ENCODE measurements at places on chromosomes 11 and 22.

DNA sequence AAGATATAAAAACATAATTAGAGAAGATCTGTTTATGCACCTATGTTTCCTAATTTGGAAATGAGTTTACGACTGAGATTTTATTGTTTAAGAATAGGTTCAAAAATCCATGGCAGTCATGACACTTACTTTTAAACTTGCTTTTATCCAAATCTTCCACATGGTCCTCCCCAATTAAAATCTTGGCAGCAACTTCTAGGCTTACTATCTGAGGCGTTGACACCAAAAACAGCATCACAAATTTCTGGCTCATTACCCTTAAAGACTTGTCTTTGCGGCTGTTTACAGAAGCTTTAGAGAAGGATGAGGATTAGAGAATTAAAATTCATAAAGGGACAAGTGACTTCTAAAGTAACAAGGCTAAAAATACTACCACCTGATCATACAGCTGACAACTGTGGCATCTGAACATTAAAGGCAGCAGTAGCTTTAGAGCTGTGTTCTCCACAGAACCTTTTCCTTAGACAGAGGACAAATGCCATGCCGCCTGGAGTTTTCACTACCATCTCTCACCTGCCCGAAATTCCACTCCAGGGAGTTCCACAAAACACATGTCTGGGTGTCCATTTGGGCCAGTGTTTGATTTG, 6.4 kb downstream of the E2F8 start:
- DNase-seq: no peak

DNA sequence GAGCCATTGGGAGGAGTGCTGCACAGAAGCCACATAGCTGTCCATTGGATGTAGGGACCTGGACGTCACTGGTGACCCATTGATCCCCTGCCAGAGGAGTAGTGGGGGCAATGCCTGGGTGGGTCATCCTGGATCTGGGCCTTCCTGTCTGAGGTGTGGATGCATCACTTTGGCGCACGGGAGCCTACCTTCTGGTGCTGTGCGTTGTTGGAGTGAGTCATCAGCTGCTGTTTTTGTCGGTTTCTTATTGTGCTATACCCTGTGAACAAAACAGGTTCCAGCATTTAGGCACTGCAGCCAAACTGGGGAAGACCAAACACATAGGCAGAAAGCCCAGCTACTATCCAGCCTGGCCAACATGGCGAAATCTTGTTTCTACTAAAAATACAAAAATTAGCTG, 3.2 kb downstream of the TAF6L start:
- DNase-seq: no peak

DNA sequence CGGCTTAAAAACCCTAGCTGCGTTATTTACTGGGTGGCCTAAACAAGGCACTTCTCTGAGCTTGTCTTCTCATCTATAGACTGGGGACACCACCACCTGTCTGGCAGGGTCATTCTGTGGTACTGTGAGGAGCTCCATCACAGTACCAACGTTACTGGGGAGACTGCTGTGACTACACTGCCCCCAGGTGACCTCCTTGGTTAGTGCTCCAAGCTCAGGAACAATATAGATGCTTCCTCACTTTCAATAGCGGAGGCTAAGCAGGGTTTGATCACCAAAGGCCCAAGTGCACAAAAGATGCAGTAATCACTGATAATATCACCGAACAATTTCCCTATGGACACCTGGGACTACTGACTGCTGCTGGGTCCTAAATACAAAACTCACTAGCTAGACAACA, 18.8 kb downstream of the PRPF19 start:
- DNase-seq: no peak

GRCh38 chr11:79412761-79413160, 28.1 kb downstream of the TENM4 start:
- no peak for DNase-seq

DNA sequence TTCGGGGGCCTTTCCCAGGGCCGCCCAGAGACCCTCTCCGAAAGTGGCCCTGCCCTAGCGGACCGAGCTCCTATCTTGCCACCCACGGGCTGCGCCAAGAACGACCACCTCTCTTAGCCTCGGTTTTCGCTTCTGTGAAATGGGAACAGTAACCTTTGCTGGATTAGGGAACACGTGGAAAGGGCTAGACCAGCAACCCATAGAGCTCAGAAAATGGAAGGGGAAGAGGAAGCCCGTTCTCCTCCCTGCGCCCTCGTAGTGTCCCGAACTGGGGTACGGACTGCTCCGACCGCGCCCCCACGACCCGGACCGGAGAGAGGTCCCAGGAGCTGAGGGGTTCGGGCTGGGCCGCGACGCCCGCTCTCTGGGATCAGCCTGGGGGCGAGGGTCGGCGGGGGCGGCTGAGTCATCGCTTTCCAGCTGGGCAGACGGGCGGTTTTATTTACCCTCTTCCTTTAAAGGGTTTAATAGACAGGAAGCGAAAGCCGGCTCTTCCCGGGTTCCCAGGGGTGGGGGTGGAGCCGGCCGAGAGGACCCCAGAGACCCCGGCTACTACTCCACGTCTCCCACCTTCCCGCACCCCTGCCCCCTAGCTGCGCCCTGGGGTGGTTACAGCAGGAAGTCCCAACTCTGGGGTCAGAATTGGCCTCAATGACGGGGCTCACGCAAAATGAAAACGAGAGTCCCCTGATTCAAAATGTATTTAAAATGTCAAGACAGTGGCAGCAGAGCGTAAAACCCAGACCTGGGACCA, 907 bp upstream of the PHLDA2 start:
- no peak for DNase-seq

DNA sequence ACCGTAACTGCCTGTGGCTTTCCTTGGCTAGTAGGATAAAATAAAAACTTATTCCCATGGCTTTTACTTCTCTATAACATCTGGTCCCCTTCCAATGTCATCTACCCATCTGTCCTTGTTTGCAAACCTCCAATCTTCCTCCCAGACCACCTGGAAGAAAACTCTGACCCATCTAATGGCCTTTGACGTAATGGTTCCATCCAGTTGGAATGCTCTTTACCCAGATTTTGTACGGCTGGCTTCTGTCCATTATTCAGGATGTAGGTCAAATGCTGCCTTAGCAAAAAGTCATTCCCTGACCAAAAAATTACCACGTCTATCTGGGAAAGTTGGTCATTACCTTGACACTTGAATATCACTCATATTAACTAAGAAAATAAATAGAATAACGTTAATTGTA, 577.9 kb upstream of the ANO5 start:
- no peak for DNase-seq

- DNase-seq: no peak
Measured at GRCh38 chr11:62456630-62457029, 37.8 kb downstream of the SCGB1A1 start.

DNA sequence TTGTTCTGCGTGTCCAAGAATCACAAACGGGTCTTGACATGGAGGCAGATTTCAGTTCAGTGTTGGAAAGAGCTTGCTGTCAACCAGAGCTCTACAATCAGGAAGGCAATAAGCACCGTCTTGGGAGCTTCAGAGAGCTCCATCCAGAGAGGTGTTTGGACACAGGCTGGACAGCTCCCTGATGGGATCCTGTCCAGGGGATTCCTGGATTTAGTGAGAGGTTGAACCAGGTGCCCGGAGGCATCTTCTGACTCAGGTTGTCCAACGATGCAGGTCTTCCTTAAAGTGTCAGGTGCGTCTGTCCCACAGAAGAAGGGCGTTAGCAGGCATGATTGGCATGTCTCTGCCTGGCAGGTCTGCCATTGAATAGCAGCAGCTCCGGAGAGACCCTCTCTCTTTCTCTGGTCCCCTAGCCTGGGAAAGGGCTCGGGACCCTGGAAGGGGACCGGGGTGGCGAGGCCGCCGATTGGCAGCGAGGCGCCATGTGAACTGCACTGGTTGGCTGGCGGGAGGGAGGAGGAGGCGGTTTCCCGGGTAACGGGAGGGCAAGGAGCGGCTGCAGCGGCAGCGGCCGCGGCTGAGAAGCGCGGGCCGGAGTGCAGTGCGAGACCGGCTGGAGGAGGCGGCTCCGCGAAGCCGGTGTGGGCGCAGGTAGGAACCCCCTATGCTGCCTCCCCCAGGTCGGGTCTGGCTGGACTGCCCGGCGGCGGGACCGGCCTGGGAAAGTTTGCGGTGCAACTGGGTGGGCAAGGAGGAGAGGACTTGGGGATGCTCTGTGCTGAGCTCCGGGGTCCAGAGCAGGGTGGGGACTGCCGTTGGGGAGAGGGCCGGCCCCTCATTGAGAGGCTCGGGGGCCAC, 104.1 kb upstream of the E2F8 start:
- no peak for DNase-seq

DNA sequence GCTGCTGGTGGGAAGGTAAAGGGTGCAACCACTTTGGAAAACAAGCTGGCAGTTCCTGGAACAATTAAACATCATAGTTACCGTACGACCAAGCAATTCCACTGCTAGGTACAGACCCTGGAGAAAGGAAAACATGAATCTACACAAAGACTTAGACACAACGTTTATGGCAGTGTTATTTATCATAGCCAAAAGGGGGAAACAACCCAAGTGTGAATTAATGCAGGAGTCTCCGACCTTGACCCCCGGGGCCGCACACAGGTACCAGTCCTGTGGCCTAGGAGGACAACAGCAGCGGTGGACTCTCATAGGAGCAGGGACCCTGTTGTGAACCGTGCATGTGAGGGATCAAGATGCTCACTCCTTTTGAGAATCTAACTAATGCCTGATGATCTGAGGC, 22.5 kb downstream of the PRDM10 start:
- no peak for DNase-seq

DNA sequence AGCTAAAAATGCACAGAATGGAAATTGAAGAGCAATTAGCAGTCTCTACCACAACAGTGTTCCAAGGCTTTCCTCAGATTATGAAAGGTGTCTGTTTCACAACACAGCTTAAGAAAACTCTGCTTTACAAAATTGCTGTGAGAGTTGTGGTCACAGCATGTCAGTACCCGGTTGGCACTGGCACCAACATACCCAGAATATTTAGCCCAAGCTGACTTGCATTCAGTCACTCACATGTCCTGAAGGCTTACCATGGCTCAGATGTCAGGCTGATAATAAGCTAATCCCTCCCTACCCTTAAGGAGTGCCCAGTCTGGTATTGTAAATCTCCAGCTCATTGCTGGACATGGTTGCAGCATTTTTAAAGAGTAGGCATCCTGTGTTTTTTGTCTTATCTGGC, 14.9 kb downstream of the NCR3LG1 start:
- no peak for DNase-seq

GRCh38 chr11:12893787-12894672, 115.1 kb upstream of the RASSF10 start:
- no peak for DNase-seq

DNA sequence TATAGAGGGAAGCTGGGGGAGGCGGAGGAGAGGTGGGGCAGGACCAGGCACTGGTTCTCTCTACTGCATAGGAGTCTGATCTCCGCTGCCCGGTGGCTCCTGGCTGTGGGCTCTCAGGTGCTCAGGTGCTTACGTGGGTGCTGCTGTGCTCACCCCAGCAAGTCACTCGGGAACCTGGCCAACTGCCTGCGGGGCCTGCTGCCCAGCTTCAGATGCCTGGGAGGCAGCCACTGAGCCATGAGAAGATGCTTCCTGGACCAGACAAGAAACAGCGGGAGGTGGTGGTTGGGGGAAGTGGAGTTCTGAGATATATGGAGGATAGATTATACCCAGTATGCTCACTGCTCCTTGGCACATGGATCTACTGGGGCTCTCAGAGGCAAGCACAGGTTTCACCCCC, 1303.4 kb downstream of the TBC1D22A start:
- no peak for DNase-seq

- no peak for DNase-seq
Measured at GRCh38 chr22:40857309-40857855, 434 bp downstream of the XPNPEP3 start.

- no peak for DNase-seq
Measured at GRCh38 chr11:27673979-27674663, 26.1 kb downstream of the BDNF start.
